ENCODE measurements at places on chromosomes 6 and 20.

- DNase-seq, result no peak
These were observed 212.1 kb upstream of the PHACTR1 start for GRCh38 chr6:12504325-12504966.

GRCh38 chr6:75563032-75563431, 38.6 kb upstream of the SENP6 start:
- DNase-seq, result no peak

DNA sequence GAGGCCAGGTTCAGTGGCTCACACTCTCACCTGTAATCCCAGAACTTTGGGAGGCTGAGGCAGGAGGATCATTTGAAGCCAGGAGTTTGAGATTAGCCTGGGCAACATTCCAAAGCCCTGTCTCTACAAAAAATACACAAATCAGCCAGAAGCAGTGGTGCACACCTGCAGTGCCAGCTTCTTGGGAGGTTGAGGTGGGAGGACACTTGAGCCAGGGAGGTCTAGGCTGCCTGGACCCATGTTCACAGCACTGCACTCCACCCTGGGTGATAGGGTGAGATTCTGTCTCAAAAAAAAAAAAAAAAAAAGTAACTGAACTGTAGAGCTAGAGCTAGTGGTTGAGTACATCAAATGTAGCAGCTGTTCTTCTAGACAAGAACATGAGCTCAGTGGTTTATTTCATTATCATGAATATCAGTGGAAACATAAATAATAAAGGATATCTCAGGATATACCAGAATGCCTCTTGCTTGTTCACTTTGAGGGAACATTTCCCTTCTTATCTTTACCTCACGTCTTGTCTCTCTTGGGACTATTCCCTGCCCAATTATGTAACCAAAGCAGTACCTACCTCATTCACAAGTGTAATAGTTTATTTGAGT, 17.6 kb downstream of the NANP start:
- no peak for DNase-seq

DNA sequence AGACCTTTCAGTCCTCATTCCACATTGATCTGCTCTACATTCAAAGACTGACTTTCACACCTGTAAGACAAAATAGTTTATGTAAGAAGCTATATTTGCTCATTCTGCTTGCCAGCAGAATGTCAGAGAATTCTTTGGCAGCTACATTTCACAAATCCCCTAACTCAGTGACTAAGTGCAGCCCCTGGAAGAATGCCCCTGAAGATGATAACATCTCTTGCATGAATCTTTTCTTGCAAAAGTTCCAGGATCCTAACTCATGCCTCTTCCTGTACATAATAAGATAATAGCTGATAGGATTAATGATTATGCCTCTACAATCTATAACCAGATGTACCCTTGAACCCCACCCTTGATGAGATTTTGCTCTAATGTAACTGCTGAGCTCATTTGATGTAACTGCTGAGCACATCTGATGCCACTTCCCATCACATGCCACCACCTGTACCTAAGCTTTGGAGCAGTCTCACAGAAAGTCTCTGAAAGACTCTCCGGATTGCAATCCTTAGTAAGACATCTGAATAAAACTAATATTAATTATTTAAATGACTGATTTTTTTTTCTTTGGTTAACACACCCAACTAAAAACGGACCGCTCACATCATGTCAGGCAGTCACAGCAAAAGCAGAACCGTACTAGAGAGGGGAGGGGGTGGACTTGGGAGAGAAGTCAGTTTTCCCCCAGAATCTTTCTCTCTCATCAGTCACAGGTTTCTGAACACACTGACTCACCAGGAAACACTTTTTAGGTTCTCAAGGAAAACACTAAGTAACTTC, 684 bp upstream of the DNAH8 start:
- DNase-seq, result no peak

DNA sequence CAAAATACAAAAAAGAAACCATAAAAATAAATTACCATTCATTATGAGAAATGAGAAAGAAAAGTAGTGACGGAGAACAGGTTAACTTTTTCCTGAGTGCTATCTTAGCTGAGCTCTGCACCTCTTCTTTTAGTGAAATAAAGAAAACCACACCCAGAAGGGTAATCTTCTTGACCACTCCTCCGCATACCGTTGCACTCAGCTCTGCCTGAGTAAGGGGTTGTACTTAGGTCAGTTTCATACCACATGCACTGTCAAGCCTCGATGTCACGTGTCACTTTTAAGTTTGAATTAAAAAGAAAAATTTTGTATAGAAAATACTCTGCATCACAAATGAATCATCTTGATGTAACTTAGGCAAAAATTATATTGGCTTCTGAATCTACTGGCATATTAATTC, 2.8 kb downstream of the EZR start:
- DNase-seq, result no peak

DNA sequence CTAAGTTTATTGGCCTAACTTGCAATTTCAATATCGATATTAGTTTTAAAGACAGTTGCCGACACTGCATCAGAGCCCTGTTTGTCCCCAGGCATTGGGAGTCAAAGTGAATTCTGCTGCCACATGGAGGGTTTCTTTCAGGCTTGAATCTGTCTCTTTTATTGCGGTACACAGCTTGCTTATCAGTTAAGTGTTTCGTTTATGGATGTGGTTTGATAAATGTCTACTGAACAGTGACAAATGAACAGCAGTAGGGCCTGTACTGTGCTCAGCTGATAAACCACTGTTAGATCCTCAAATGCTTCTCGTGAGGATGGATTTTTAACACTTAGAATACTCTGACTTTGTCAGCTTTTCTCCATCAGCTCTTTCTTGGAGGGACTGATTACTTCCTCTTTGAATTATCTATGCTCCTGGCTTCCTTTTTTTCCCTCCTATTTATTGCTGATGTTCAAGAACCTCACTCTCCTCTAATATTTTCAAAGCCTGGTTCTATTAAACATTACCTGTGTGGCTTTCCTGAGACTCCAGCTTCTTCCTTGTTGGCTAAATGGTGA, 240.8 kb downstream of the PLCB1 start:
- DNase-seq, result no peak

GRCh38 chr6:32933661-32934085, 7.2 kb downstream of the HLA-DMB start:
- peak; percentile 63 for DNase-seq

- no peak for DNase-seq
These were observed 411.8 kb downstream of the CDKAL1 start for GRCh38 chr6:20946022-20946421.

DNA sequence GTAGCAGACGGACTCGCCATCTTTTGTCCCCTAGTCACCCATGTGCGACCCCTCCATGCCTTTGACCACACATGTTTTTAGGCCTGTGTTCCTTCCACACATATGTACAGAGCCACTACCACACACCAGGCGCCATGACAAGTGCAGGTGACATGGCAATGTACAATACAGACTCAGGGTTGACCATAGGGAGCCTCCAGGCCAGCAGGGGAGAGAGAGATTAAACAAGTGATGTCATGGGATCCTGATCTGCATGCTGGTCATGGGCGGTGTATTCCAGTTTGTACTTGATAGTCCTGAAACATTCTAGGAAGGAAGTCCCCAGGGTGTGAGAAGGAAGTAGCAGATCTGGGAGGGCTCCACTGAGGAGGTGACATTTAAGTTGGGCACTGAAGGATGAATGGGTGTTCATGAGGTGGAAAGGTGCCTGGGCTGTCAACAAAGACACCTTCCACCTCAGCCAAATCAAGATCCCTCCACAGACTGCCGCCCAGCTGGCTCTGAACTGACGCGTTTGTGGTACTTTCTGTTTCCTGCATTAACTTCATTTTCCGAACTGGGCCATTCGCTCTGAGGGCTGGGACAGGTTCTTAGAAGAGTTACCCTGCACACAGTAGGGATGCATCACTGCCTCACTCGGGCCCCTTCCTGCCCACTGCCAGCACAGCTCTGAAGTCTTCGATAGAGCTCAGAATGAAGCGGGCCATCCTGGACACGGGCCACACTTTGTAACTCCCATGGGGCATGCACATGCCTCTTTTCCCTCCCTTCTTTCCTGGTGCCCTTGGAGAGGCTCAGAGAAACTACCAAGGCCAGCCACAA, 94.0 kb downstream of the NOL4L start:
- DNase-seq, result no peak

DNA sequence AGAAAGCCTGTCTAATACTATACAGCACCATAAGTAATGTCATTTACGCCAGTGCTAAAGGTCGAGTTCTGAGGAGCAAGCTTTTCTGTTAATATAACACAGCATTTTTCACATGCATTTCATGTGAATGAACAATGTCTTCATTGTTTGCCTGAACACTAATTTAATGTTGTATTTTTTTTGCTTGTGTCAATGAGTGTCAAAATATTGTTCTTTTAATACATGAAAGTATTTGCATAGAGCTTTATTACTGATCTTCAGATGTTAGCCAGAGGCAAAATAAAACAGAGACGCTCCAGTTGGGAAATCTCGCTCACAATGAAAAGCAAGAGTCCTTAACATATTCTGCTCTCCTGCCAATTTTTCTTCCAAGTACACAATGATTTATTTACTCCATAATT, 151.8 kb downstream of the FOXC1 start:
- DNase-seq, result no peak

DNA sequence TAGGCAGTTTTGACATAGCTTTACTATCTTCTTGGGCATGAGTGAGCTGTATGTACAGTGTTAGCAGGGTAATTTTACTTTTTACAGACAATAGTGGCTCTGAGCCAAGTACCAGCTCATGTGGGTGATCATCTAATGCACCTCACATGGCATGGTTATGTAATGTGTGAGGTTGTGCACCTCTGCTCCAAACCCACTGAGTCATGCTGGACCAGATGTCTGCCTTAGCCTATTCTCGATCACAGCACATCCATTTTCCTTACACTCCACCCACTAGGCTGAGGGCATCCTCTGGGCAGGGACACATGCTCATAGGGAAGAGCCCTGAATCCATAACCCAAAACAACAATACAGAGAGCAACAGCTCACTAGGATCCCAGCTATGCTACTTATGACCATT, 71.6 kb upstream of the FBXL4 start:
- no peak for DNase-seq

DNA sequence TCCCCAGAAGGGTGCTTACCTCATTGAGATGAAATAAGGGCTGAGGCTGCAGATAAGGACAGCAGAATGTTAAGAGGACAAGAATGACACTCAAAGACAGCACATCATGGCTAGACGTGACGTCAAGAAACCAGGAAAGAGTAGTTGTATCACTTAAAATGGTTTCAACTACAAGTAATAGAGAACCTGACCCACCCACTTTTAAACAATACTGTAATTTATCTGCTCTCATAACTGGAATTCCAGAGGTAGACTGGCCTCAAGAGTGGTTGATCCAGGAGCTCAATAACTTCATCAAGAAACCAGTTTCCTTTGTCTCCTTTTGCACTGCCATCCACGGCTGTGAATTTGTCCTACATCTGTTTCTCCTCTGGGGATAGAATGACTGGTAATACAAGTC, 187.1 kb downstream of the EYA4 start:
- no peak for DNase-seq

- DNase-seq, result no peak
These were observed 11.4 kb upstream of the MOCS1 start for GRCh38 chr6:39945626-39946025.

- DNase-seq, result no peak
These were observed 25.9 kb downstream of the EDEM2 start for GRCh38 chr20:35121186-35121585.

GRCh38 chr6:52992980-52993920, 1.8 kb downstream of the GSTA4 start:
- DNase-seq, result no peak

GRCh38 chr6:166492092-166492741, 94.3 kb downstream of the RAMACL start:
- no peak for DNase-seq

GRCh38 chr6:135464634-135465033, 32.9 kb downstream of the AHI1 start:
- no peak for DNase-seq

GRCh38 chr6:33747823-33748222, 1.1 kb upstream of the IP6K3 start:
- no peak for DNase-seq

DNA sequence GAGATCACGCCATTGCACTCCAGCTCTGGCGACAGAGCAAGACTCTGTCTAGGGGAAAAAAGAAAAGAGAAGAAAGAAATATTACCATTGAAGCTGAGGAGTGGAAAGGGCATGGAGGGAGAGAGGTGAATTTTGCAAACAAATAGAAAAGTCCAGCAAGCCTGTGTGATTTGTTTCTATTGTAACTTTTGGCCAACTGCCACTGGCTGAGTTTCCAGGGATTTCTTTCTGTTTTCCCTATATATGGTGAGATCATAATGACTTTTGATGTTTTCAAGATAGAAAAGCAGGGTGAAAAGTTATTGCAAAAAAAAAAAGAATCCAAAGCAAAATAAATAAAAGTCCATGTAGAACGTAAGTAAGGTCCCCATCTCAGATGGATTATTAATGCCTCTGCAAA, 184.2 kb upstream of the RALGAPA2 start:
- DNase-seq, result no peak

DNA sequence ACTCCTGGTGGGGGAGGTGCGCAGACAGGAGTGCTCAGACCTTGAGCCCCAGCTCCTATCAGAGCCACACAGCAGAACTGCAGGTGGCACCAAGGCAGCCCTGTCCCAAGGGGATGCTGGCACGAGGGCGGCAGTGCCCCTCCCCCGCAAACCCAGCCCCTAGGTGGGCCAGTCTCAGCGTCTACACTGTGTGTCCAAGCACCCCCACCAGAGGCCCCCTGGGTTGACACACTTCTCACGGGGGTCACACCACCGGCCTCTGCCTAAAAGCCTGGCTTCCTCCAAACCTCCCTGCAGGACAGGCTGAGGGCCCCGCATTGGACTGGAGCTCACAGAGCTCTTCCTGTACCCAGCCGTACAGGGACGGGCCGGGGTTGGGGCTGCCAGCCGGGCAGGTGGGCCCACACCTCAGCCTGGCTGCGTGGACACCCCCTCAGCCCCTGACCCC, 8.1 kb downstream of the SLC2A4RG start:
- DNase-seq, result no peak

DNA sequence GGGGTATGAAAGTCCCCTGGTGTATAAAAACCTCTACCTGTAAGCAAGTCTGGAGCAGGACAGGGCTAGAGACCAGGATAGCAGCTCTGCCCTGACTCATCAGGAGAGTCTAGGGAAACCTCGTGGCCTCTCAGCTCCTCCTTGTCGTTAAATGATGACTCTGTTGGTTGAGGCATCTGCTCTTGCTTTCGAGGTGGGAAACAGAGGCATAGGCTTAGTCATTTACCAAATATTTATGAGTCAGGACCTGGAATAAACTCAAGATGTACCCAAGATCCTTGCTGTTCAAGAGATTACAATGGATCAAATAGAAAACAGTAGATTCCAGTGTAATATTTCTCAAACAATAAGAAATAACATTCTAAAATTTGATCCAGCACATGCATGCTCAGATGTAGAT, 5.5 kb downstream of the MANBAL start:
- no peak for DNase-seq
